ENCODE measurements at places on chromosomes 4 and X. TPM values are rescaled to one million over a fixed set of nuclear protein-coding genes. Genes with fewer than 3 reads are reported as not detected.
A peak's percentile ranks its signal among the peaks of the same experiment; 100 is the strongest.

GRCh38 chr4:42280327-42281095 lies 116.8 kb upstream of the SHISA3 start:
- H3K4me3 ChIP-seq: no peak overlapping the region
- H3K27me3 ChIP-seq: no peaks in the 10 kb centered on the region
- H3K36me3 ChIP-seq: no peaks in the 10 kb centered on the region
- H3K27ac ChIP-seq: no peak overlapping the region
- no peak for DNase-seq

DNA sequence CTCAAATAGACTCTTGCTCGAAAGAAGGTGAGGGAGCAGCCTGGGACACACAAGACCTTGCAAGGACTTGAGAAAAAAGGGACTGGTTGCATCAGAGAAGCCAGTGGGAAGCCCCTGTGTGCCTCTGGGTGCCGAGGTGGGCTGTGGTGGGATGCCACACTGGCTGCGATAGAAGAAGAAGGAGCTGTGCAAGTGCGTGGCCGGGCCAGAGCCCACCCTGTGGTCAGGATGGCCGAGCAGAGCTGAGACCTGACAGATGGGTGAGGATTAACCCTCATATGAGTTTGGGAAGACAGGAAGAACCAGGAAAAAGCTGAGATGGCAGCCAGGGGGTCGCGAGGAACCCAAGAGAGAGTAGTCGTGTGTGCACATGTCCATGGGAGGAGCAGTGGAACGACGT lies 44.6 kb upstream of the HGFAC start:
- no peaks in the 10 kb centered on the region for H3K4me1 ChIP-seq
- no peaks in the 10 kb centered on the region for H3K36me3 ChIP-seq
- no peaks in the 10 kb centered on the region for H3K27me3 ChIP-seq
- H3K4me3 ChIP-seq: no peak overlapping the region
- H3K27ac ChIP-seq: no peak overlapping the region
- no peak for DNase-seq

DNA sequence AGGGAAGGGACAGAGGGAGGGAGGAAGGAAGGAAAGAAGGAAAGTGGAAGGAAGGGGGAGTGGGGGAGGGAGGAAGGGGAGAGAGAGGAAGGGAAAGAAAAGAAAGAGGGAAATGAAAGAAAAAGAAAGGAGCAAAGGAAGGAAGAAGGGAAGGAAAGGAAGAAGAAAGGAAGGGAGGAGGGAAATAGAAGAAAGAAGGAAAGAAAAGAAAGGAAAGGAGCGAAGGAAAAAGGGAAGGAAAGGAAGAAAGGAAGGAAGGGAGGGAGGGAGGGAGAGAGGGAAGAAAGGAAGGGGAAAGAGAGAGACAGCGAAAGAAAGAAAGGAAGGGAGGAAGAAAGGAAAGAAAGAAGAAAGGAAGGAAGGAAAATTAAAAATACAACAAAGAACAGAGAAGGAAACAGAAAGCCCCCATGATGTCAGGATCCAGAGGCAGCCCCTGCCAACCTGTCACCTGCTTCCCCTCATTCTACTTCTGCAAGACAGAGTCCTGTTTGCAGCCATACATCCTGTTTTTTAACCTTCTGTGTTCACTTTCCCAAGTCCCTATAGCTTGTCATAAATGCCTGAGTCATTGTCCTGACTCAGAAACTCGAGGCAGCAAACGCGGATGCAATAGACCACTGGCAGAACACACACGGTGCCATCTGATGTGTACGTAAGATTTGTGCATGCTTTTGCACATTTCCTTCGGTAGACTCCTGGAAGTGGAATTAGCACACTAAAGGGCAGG lies 77.0 kb upstream of the C4orf50 start:
- no peaks in the 10 kb centered on the region for H3K4me1 ChIP-seq
- H3K36me3 ChIP-seq: no peaks in the 10 kb centered on the region
- no peak overlapping the region for H3K27ac ChIP-seq
- no peak for DNase-seq

DNA sequence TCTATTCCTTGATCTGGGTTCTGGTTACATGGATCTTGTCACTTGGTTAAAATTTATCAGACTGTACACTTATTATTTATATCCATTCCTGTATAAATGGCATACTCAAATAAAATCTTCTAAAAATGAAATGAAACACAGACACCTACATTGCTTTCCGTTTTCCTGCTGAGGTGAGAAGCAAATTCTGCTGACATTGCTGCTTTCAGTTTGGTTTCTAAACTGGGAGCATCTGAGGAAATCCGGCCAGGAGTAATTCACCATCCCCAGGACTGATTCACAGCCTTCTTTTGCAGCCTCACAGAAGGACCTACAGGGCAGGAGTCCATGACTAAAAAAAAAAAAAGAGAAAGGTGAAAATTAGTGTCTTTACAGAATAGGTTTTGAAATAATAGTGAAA lies 93.6 kb downstream of the CORIN start:
- no peaks in the 10 kb centered on the region for H3K4me1 ChIP-seq
- H3K36me3 ChIP-seq: no peaks in the 10 kb centered on the region
- no peaks in the 10 kb centered on the region for H3K27me3 ChIP-seq

- no peaks in the 10 kb centered on the region for H3K4me1 ChIP-seq
- no peak overlapping the region for H3K4me3 ChIP-seq
Observed at GRCh38 chrX:55867181-55867651, 149.7 kb downstream of the RRAGB start.

GRCh38 chr4:38210396-38211114 lies 250.4 kb downstream of the PTTG2 start:
- H3K4me1 ChIP-seq: no peaks in the 10 kb centered on the region
- no peaks in the 10 kb centered on the region for H3K36me3 ChIP-seq
- H3K27me3 ChIP-seq: no peaks in the 10 kb centered on the region
- H3K27ac ChIP-seq: peak overlapping the region; percentile 76

GRCh38 chr4:173195109-173195508 lies 26.5 kb downstream of the GALNT7 start:
- peaks cover 13% of the 10 kb centered on the region for H3K4me1 ChIP-seq
- H3K36me3 ChIP-seq: no peaks in the 10 kb centered on the region
- H3K27ac ChIP-seq: no peak overlapping the region
- no peak for DNase-seq

DNA sequence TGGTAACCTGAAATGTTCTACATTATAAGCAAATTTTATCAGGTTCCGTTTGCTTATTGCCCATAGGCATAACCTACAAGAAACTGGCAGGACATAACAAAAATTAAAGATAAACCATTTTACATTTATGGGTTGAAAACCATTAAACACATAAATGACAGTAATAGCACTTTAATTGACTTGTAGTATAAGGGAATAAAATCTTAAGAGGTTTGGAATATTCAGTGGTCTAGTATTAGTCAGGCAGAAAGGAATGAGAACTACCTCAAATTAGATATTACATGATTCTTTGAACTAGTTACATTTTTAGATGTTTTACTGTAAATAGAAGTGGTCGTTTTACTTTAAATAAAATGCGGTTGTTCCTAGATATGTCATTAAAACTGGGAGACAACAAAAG lies 111.9 kb downstream of the ADAMTS3 start:
- no peaks in the 10 kb centered on the region for H3K36me3 ChIP-seq
- H3K27me3 ChIP-seq: no peaks in the 10 kb centered on the region
- DNase-seq: no peak

- no peaks in the 10 kb centered on the region for H3K36me3 ChIP-seq
- H3K27ac ChIP-seq: no peak overlapping the region
- no peak overlapping the region for H3K4me3 ChIP-seq
- H3K4me1 ChIP-seq: no peaks in the 10 kb centered on the region
- DNase-seq: no peak
Observed at GRCh38 chr4:155569960-155570515, 96.6 kb upstream of the GUCY1A1 start.

DNA sequence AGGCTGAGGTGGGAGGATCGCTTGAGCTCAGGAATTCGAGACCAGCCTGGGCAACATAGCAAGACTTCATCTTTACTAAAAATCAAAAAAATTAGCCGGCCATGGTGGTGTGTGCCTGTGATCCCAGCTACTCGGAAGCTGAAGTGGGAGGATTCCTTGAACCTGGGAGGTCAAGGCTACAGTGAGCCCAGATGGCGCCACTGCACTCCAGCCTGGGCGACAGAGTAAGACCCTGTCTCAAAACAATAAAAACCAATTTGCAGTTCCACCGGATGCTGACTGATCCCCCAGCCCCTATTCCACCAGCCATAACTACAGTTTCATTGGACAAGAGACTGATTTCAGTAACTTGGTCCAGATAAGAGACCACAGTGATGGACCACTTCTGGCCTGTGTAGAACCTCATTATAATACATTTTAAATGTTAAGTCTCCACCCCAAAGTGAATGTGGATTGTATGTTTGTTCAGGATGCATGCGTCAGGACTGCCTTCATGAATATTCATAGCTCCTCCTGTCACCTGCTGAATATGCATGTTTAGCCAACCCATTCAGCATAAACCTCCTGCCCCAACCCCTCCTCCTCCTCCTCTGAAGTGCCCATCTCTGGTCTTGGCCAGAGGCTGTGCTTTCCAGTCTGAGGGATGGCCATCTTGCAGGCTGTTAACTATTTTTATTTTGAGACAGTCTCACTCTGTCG lies 2.3 kb upstream of the SLBP start:
- H3K4me1 ChIP-seq: peaks cover 1% of the 10 kb centered on the region
- H3K27ac ChIP-seq: peak overlapping the region; percentile 99
- H3K27me3 ChIP-seq: no peaks in the 10 kb centered on the region
- H3K4me3 ChIP-seq: no peak overlapping the region
- H3K36me3 ChIP-seq: peaks cover 24% of the 10 kb centered on the region

DNA sequence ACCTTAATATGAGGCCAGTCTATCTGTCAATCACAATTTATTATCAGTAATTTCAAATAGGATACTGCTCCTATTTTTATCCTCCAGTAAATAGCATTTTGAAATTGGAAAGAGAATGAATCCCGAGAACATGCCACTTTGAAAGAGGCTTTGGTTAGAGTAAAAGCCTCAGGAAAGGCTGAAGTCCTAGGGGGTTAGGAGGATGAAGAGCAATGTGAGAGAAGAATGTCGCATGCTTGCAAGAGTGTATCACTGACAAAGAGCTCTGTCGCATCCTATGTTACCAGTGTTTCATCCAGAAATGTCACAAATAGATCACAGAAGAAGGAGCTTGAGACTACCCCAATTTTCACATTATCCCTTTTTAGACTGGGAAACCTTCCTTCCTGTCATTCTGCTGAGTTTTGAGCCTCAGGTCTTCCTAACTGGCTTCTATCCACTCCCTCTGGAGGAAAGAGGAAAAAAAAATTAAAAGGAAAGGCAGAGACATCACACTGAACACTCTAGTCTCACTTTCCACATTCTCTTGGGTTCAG lies 39.8 kb downstream of the GPM6A start:
- no peaks in the 10 kb centered on the region for H3K36me3 ChIP-seq
- no peak for DNase-seq
- no peak overlapping the region for H3K4me3 ChIP-seq
- no peaks in the 10 kb centered on the region for H3K4me1 ChIP-seq
- no peaks in the 10 kb centered on the region for H3K27me3 ChIP-seq

DNA sequence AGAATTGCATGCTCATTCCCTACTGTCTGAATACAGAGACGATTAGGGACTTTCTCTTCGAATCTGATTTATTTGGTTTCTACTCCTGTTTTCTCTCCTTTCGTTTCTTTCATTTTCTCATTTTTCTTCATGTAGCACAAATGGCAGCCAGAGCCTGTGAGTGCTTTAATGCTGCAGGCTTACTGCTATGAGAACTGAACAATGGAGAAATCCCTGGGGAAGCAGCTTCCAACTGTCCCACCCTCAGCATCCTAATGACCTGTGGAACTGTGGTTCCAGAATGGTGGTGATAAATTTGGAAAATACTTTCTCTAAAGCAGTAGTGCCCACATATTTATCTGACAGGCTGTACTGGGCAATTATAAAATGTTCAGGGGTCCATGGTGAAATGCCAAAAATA lies 930.4 kb downstream of the DMD start:
- no peaks in the 10 kb centered on the region for H3K36me3 ChIP-seq
- H3K4me3 ChIP-seq: no peak overlapping the region
- H3K27ac ChIP-seq: no peak overlapping the region
- no peaks in the 10 kb centered on the region for H3K4me1 ChIP-seq
- H3K27me3 ChIP-seq: no peaks in the 10 kb centered on the region

DNA sequence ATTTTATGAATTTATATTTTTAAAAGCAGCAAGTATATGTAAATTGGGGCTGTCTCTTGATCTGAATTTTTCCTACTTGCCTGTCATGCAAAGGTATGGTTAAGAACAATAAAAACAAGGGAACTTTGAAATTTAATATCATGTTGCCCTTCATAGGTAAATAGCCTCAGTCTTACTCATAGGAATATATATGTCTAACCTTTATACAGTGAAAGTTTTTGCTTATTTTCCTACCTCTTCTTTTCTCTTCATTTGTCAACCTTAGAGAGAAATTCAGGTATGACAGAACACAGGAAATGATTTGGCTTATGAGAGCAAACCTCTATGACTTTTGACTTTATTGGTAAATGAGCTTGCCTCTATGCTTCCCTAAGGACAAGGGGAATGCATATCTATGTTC lies 716.0 kb downstream of the CENPC start:
- no peaks in the 10 kb centered on the region for H3K27me3 ChIP-seq
- DNase-seq: no peak
- no peaks in the 10 kb centered on the region for H3K4me1 ChIP-seq
- no peaks in the 10 kb centered on the region for H3K36me3 ChIP-seq

GRCh38 chrX:104189837-104190236 lies 23.6 kb downstream of the FAM199X start:
- no peak overlapping the region for H3K27ac ChIP-seq
- H3K4me1 ChIP-seq: no peaks in the 10 kb centered on the region
- no peak overlapping the region for H3K4me3 ChIP-seq
- no peaks in the 10 kb centered on the region for H3K36me3 ChIP-seq

GRCh38 chr4:157994863-157995262 lies 178.0 kb downstream of the GASK1B start:
- H3K36me3 ChIP-seq: no peaks in the 10 kb centered on the region
- H3K27ac ChIP-seq: no peak overlapping the region
- H3K4me3 ChIP-seq: no peak overlapping the region
- no peaks in the 10 kb centered on the region for H3K27me3 ChIP-seq

GRCh38 chr4:128812442-128813235 lies 3.1 kb downstream of the JADE1 start:
- peak overlapping the region; percentile 94 for H3K27ac ChIP-seq
- DNase-seq: peak; percentile 81

The NWD2 gene
- total RNA-seq: 0.64 TPM

The CXorf49 gene
- total RNA-seq: not detected

The TRPC3 gene
- 1.1 TPM for total RNA-seq

The CNKSR2 gene
- 0.53 TPM for total RNA-seq

The NPY2R gene
- not detected for total RNA-seq

The SCML1 gene
- total RNA-seq: 5.7 TPM

The IL2 gene
- not detected for total RNA-seq

The JADE3 gene
- 1.8 TPM for total RNA-seq

Data from ascending aorta (tissue), 2 donors.